Stimulated activated CD8-positive, alpha-beta memory T cell treated with anti-CD3 and anti-CD28 coated beads, Interleukin-4, amount 100 ng/mL, for 1 hour (primary cell): ENCODE measurements at places on chromosomes 4 and X.

- DNase-seq: no peak
Measured at GRCh38 chr4:16897991-16898827, at the start of gene LDB2. Gene LDB2 (minus strand): TSS chr4:16898645.

- DNase-seq: no peak
Measured at GRCh38 chr4:46484881-46485280, 95.0 kb upstream of the GABRA2 start.

DNA sequence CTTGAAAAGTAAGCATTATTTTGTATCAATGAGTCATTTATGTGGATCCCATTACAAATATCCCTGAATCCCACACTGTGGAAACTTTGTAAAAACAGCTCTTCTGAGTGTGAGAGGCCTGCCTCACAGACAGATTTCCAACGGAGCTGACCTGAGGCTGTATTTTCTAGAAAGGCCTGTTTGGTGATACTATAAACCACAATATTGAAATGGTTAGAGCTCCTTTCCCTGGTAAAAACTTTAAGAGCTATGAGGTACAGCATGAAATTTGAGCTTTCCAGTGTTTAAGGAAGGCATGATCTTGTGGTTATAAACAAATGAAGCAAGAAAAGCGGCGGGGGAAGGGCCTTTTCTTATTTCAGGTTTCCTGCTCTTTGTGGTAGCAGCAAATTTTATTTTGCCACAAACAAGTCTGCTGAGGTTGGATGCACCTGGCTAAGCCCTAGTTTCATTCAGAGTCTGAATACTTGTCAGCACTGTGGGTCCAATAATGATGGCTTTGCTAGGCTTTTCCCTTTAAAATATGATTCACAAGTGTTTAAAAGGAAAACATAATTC is 86.8 kb upstream of the ETNPPL start:
- DNase-seq: no peak

GRCh38 chr4:72302981-72303704 is 265.9 kb downstream of the ADAMTS3 start:
- DNase-seq: no peak

GRCh38 chr4:190016369-190017289 is 10.4 kb downstream of the FRG2 start:
- no peak for DNase-seq

- no peak for DNase-seq
Measured at GRCh38 chrX:12681047-12681446, 110.2 kb upstream of the PRPS2 start.

DNA sequence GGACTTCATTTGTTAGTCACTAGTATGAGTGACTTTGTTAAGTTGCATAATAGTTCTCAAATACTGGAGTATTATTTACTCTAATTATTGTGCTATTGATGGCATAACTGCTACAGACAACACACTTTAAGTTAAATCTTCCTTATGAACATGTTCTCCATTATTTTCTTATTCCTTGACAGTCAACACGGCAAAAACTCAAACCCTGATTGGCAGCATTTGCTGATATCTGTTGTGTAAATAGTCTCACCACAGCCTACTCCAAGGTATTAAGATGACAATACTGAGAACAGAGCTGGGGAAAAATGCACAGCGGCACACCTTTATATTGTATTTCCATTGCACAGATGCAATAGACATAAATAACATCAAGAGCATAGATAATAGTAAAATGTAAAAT is 568.0 kb upstream of the AADAT start:
- no peak for DNase-seq

- DNase-seq: no peak
Measured at GRCh38 chrX:45445745-45446412, 245.2 kb upstream of the DIPK2B start.
